ENCODE measurements at places on chromosomes 6 and 20. TPM values are rescaled to one million over a fixed set of nuclear protein-coding genes. Genes with fewer than 3 reads are reported as not detected.

The BANF2 gene
- polyA plus RNA-seq, result not detected

The RIPOR2 gene
- 3.6 TPM for polyA plus RNA-seq

The SULF2 gene
- polyA plus RNA-seq, result 170 TPM

DNA sequence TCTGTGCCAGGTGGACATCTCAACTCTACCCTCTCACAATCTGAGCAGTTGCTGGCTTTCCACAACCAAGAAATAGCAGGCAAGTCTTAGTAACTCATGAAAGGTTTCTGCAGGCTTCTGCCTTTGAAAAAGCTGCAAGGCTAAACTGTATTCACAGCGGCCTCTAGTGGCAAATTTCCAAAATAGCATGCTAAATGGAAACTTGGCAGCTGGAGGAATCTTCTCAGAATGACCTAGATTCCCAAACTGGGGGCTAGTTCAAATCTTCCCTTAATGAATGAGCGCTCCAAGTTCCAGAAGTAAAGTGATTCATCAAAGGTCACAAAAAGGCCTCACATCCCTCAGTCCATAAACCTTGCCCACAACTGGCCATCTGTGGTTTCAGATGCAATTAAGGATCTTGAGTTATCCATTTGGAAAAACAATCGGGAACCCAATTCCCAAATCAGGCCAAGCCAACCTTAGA, 11.9 kb upstream of the CPNE5 start:
- no peak overlapping the region for H3K4me3 ChIP-seq
- no peak for DNase-seq

The VSX1 gene
- polyA plus RNA-seq, result 0.75 TPM

GRCh38 chr6:119061215-119061614, 17.2 kb downstream of the FAM184A start:
- H3K4me1 ChIP-seq, result no peaks in the 10 kb centered on the region
- no peak overlapping the region for H3K4me3 ChIP-seq
- no peaks in the 10 kb centered on the region for H3K36me3 ChIP-seq
- DNase-seq, result no peak
